T-helper 2 cell (primary cell): ENCODE measurements at places on chromosomes 1 and 21.

- DNase-seq = no peak
Observed at GRCh38 chr1:214476986-214477870, 74.2 kb downstream of the PTPN14 start.

GRCh38 chr1:36605942-36606640, 123.4 kb upstream of the CSF3R start:
- DNase-seq = no peak

DNA sequence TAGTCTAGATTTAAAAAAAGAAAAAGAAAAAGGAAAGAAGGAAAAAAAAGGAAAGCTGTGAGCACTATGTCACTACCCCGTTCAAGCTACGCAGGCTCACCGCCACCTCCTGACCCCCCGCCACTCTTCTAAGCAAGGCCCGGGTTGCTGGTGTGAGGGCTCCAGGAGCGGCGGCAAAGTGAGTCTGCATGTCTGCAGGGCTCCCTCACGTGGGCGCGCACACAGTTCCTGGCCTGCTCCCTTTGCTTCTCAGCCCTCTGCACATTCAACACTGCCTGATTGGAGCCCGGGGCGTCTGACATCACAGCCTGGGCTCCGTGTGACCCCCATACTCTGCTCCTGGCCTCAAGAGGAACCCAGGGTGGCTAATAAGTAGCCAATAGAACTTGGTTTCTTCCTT, 81.4 kb upstream of the TLR5 start:
- no peak for DNase-seq

DNA sequence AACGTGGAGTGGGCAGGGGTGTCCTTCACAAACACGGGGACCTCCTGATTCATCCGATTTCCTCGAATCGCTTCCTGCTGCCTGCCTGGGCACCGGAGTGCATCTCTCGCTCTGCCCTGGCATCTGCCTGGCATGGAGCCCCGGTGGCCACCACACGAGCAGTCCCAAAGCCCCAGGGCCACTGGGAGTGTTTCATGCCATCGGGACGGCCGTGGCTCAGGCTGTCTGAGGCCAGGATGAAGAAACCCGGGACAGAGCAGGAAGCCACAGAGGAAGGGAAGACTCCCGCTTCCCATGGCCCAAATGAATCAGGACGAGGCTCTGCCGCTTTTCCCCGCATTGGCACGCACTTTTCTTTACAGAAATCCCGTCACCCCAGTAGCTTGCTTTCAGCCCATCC, 32.4 kb downstream of the MEGF6 start:
- DNase-seq = no peak

DNA sequence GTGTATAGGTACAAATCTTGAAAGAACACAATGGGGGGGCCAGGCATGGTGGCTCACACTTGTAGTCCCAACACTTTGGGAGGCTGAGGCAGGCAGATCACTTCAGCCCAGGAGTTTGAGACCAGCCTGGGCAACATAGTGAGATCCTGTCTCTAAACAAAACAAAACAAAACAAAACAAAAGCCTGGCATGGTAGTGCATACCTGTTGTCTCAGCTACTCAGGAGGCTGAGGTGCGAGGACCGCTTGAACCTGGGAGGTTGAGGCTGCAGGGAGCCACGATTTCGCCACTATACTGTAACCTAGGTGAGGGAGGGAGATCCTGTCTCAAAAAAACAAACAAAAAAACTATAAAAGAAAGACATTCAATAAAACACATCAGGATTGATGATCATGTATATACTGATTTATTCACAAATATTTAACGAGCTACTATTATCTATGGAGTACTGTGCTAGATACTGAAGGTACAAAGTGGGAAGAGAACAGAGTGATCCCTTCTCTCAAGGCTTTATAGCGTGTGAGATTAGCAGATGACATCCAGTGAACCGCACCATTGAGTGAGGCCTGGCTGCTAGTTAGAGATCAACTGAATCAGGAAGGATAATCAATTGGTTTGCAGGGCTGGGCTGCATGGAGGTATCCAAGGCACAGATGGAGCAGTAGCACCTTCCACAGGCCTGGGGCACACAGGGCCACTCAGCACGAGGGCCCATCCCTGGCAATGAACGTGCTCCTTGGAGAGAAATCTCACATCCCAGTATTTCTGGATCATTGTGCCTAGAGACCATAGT, 26.4 kb downstream of the ELF3 start:
- DNase-seq = no peak

GRCh38 chr21:44903050-44903685, 17.5 kb downstream of the ITGB2 start:
- DNase-seq = no peak

DNA sequence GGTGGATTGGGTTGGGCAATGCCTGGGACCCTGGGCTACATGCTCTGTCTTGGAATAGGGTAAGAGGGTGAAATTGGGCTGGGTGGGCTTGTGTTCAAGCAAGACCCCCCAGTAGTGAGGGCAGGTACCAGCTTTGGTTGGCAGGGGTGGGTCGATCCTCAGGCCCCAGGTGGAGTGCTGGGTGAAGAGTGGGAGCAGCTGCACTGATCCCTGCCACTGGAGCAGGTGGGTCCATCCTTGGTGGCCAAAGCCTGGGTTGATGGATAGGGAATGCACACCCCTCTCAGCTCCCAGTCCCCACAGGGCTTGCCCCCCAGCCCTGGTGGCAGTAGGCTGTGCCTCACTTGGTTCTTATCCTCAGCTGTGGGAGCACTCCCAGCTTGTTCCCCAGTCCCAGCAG, 135.2 kb downstream of the PCBP3 start:
- no peak for DNase-seq

DNA sequence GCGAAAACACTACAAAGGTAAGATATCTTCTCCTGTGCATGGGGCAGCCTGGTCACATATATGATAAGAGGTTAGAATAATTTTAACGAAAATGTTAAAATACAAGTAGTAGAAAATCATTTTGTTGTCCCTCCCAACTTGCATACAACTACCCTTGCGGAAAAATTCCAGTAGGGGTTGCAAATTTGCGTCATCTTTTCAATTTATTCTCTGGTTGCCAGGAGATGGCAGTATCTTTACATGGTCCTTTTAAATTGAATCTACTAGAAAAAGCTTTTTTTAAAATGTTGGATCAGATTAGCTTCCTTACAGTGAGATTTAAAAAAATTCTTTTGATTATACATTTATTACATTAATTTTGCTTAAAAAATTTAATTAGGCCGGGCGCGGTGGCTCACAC, 10.9 kb downstream of the S100PBP start:
- no peak for DNase-seq

- no peak for DNase-seq
Observed at GRCh38 chr1:31587720-31588423, 11.6 kb downstream of the TINAGL1 start.

DNA sequence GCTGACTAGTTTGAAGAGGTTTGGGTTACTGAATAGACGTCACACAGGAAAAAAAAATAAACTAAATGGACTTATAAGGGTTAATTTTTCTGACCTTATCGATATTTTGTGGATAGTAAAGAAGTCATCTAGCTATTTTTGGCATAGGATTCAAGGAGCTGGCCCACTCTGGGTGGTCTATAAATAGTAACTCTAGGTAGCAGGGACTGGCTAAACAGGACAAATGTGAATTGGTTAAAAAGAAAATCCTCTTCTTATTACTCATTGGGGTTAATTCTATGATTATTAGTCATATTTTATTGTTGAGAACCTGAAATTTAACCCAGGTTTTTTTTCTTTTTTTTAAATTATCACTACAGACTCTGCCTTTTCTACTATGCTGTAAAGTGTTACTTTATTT, 61.7 kb downstream of the ATF6 start:
- no peak for DNase-seq

DNA sequence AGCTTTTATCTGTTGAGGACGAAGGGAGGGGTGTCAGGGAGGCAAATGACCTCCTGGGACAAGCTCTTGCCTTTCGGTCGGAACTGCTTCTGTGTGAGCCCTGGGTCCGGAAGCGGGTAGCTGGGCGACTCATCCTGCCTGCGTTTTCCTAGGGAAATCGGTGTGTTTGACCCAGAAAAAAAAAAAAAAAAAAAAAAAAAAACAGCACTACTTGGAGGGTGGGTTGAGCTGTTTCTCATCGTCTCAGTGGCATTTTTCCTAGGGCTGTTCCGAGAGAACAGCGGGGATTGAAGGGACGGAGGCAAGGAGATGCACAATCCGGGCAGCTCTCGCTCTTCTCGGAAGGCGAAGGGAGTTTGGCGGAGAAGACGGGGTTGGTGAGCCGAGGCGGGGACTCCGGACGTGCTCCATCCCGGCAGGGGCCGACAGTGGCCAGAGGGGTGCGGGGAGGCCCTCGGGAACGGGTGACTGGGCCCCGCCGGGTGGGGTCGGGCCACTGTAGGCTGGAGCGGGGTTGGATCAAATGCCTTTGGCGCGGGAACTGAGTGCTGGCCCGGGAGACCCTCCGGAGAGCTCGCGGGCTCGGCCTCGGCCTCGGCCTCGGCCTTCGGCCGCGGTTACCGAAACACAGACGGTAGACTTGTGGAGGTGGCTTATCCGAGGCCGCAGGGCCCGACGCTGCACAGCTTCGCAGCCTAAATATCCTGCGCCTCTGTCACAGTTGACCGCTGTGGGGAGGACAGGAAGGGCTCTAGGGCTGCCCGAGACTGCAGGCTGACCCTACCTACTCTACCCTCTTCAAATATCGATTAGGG, 2.4 kb upstream of the BARHL2 start:
- DNase-seq = no peak

DNA sequence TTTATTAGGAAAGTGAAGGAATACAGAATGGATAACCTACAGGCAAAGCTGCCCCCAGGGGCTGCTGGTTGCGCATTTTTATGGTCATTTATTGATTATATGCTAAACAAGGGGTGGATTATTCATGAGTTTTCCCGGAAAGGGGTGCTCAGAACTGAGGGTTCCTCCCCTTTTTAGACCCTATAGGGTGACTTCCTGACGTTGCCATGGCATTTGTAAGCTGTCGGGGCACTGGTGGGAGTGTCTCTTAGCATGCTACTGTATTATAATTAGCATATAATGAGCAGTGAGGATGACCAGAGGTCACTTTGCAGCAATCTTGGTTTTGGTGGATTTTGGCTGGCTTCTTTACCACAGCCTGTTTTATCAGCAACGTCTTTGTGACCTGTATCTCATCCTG, 5.9 kb upstream of the ASAP3 start:
- no peak for DNase-seq

DNA sequence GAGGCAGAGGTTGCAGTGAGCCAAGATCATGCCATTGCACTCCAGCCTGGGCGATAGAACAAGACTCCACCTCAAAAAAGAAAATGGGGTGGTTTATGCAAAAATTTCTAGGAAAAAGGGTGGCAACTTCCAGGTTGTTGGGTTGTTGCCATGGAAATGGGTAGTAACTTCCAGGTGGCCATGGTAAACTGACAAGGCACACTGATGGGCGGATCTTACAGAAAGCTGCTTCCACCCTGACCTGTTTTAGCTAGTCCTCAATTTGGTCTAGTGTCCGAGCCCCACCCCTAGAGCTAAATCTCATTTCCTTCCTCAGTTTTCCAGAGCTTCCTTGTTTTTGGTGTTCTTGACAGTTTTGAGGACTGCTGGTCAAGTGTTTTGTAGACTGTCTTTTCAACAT, 13.6 kb downstream of the KLHDC7A start:
- DNase-seq = no peak

DNA sequence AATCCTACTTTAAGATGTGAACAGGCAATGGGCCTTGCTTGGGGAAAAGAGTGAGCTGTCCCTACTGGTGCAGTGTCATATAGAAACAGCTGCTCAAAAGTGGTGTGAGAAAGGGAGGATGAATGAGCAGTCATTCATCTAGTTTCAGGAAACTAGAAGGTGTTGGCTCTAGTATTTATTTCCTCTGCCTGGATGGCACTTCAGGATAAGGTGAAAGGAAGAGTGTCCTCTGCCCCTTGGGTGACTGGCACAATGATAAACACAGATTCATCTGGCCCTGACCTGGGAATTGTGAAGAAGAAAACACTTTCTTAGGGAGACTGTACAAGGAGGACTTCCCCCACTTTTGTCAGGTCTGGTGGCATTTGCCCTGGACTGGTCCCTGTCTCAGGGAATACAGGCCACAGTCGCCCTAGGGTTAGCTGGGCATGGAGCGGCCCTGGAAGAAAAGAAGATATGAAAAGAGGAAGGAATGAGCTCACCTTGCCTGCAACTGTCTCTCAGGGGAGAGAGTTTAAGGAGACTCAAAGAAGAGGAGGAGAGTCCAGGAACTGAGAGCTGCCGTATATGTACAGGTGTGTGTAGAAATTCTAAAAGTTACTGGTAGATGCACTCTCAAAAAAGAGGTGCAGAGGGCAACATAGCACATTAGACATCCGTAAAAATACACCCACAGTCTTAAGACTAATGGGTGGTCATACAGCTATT, 13.8 kb upstream of the NMNAT2 start:
- no peak for DNase-seq

GRCh38 chr1:204363335-204364114, 3.8 kb upstream of the PLEKHA6 start:
- peak; percentile 58 for DNase-seq

- DNase-seq = no peak
Observed at GRCh38 chr21:45834821-45835293, 146.7 kb upstream of the COL6A1 start.

- no peak for DNase-seq
Observed at GRCh38 chr21:42579456-42580075, 65.9 kb downstream of the SLC37A1 start.

DNA sequence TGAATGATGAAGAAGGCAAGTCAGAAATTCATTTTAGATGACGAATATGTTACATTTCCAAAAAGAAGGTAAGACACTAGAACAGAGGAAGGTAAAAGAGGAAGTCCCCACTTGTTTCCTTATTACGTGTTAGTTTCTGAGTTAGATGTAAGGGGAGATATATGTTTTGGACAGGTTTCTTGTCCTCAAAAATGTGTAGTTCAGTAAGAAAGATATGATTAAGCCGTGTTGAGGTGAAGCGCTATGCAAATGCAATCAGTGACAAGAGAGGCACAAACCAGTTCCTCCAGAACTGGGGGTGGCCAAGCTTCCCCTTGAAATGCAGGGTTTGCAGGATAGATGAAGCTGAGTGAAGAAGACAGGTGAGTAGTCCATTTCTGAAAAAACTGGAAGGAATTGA, 293.3 kb upstream of the RUNX1 start:
- peak; percentile 18 for DNase-seq

- no peak for DNase-seq
Observed at GRCh38 chr1:39003281-39003680, 12.2 kb downstream of the AKIRIN1 start.

DNA sequence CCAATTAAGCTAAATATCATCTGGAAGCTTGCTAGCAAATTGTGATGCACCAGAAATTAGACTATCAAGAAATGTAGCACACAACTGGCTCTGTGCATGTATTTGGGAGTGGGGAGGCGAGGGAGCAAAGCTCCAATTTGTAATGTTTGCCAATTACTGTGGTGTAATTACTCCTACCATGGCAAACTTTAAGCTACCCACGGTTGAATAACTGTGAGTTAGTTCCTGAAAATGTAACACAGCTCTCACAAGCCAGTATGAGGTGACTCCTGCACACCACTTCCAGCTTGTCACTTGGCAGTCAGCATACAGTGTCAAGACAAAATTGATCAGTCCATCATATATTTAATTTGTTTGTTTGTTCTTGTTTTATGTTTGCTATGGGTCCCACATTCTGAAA, 141.2 kb downstream of the TM2D1 start:
- DNase-seq = no peak
